ENCODE measurements at places on chromosomes 13 and 19.
A peak's percentile ranks its signal among the peaks of the same experiment; 100 is the strongest.

- DNase-seq: peak; percentile 73
Observed at GRCh38 chr19:39413272-39413910, 922 bp downstream of the PLEKHG2 start.

GRCh38 chr19:17245535-17245984 is at the start of gene NR2F6:
Gene NR2F6, minus strand, starts transcription at chr19:17245919. Its CDS starts 699 bp downstream, at chr19:17245220.
- DNase-seq: no peak

- no peak for DNase-seq
Observed at GRCh38 chr13:105758918-105759860, 776.3 kb downstream of the EFNB2 start.

- no peak for DNase-seq
Observed at GRCh38 chr19:46040952-46041500, at the start of gene IGFL4. Gene IGFL4, minus strand, starts transcription at chr19:46041002. Its CDS starts 40 bp downstream, at chr19:46040962.

GRCh38 chr19:39401549-39402345 is 4.9 kb upstream of the ZFP36 start:
- DNase-seq: peak; percentile 75

GRCh38 chr13:34765446-34766180 is 176.5 kb upstream of the NBEA start:
- DNase-seq: no peak
